ENCODE measurements at places on chromosomes 11 and 22.

DNA sequence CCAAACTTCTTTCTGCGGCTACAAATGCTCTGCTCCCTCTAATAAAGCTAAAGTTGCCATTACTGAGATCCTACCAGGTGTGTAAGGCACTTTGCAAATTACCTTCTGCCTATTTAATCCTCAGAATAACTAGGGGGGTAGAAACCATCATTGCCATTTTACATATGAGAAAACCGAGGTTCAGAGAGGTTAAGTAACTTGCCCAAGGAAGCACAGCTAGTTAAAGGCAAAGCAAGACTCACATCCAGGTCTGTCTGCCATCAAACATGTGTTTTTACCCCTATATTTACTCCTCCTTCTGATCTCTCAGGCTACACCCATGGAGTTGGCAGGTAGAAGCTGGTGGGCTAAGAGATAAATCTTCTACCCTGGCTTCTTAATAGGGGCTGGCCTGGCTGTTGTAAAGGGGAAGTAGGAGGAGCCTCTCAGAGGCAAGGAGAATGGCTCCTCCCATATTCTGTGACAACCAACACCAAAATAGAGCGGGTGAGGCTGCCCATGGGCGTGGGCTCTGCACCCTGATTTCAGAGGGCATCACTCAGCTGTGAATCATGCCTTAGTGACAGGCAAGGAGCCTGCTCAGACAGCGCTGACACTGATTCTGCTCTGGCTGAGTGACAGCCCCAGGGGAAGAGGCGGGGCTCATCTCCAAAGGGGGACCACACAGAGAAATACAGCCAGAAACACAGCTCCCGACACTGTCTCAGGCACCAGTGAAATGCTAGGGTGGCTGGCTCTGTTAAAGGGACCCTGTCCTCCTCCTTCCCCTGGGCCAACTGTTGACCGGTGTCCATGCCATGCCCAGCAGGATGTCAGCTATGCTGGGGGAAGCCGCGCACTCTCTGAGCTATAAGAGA, 106.8 kb downstream of the ABTB2 start:
- peak; percentile 84 for DNase-seq

DNA sequence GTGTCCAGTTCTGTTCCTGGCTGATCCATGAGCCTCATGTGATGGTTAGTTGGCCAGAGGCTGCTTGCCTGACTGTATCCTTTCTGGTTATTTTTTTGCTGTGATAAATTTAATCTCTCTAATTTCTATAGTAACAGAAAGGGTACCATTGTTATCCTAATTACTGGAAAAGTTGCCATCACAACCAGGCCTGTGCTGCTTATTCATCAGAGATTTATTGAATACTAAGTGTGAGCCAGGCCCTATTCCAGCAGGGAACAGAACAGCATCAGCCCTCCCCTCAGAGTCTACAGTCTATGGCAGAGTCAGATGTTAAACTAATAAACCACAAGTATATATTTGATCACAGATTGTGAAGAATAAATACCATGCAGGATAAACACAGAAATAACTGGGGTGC, 86.8 kb downstream of the DEPDC5 start:
- DNase-seq: no peak

DNA sequence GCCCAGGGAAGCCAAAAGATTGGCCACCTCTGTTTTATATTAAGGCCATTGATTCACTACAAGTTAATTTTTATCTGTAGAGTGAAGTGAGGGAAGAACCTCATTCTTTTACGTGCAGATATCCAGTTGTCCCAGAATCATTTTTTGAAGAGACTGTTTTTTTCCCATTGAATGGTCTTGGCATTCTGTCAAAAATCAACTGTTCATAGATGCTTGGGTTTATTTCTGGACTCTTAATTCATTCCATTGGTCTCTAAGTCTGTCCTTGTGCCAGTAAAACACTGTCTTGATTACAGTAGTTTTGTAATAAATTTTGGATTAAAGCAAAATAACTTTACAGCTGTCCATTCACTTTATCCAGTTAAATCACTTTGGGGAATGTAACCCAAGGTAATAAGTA, 26.8 kb downstream of the WBP2NL start:
- no peak for DNase-seq

GRCh38 chr11:1670905-1671371, 26.1 kb upstream of the KRTAP5-6 start:
- no peak for DNase-seq

GRCh38 chr22:45008751-45009605, 827 bp downstream of the PHF21B start:
- no peak for DNase-seq

- no peak for DNase-seq
Observed at GRCh38 chr11:37451903-37452302, 853.9 kb upstream of the RAG2 start.

- DNase-seq: no peak
Observed at GRCh38 chr11:93034031-93034722, 64.7 kb downstream of the MTNR1B start.

- no peak for DNase-seq
Observed at GRCh38 chr11:61908730-61909316, 8.5 kb downstream of the RAB3IL1 start.

DNA sequence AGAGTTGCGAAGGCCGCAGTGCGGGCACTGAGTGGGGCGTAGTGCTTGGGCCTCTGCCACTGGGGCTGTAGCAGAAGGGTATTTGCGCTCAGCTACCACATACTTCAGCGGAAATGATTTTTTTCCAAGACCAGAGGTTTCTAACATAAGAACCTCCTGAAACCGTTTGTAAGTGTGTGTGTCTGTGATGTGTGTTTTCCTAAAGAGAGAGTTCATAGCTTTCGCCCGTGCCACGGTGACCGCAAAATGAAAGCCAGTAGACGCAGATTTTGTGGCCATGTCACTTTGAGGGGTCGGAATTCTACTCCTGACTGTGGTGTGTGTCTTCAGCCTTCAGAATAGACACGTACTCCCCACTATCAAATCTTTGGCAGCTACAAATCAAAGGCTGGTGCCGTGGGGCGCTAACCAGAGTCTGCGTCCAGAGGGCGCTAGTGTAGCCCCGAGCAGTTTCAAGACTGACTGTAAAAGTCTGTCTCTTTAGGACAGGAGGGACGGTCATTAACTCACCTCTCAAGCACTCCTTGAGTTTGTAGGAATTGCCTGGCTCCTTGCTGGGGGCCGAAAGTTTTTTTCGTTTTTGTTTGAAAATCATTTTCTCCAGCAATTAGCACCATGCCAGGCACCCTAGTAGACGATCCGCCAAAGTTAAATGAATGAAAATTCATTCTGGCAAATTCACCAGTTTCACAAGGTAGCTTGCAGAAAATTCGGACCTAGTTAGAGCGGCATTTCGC, 2.5 kb upstream of the CALCA start:
- DNase-seq: peak; percentile 44

DNA sequence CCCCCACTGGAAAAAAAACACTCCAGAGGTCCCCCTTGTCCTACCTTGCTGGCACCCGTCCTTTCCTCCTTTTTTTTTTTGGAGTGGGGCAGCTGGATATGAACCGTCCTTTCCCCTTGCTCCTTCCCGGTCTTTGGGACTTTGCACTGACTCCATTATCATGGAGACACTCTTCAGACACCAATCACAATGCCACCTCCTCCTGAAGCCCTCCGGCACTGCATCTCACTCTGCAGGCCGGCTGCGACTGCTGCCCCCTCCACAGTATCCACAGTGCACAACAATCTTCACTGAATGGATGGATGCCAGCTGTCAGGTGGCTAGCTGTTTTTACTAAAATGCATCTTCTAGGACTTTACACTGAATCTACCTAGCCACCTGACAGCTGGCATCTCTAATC, 12.7 kb upstream of the RGL4 start:
- DNase-seq: no peak

- peak; percentile 40 for DNase-seq
Observed at GRCh38 chr11:119262668-119263351, 54.1 kb downstream of the MCAM start.

- DNase-seq: no peak
Observed at GRCh38 chr22:36926721-36927435, 13.4 kb downstream of the CSF2RB start.

GRCh38 chr11:13054278-13054677, 45.2 kb downstream of the RASSF10 start:
- no peak for DNase-seq

GRCh38 chr22:46303347-46303965, 6.8 kb downstream of the GTSE1 start:
- no peak for DNase-seq

- no peak for DNase-seq
Observed at GRCh38 chr11:95531116-95531515, 258.5 kb downstream of the FAM76B start.

DNA sequence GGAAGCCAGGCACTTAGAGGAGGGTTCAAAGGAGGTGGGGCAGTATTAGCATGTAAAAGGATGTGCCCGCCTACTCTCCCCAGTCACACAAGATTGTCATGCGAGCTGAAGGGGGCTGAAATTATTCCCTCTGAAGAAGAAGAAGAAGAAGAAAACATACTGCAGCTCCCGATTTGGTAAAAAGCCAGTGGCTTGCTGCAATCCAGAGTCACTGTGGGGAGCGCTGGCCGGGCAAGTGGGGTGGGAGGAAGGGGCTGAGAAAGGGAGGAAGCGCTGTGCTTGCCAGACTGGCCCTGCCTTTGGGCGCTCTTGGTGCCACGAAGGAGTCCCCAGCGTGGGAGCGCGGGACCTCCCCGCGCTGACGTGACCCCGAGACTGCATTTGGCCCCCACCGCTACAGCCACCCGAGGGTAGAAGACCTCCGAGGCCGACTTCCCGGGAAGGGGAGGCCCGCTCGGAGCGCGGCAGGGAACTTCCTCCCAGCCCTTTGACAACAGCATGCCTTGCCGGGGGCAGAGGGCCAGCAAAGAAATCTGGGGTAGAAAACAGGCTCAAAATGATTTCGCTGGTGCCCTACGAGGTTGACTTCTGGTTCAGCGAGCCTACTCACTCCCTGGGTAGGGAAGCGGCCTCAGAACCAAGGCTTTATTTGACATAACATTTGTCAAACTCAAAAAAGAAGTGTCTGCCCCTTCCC, 906.3 kb downstream of the DLG2 start:
- no peak for DNase-seq

GRCh38 chr11:62182147-62182891, 7.7 kb upstream of the SCGB1D1 start:
- no peak for DNase-seq

- DNase-seq: no peak
Observed at GRCh38 chr11:85572056-85572455, 55.1 kb downstream of the DLG2 start.

DNA sequence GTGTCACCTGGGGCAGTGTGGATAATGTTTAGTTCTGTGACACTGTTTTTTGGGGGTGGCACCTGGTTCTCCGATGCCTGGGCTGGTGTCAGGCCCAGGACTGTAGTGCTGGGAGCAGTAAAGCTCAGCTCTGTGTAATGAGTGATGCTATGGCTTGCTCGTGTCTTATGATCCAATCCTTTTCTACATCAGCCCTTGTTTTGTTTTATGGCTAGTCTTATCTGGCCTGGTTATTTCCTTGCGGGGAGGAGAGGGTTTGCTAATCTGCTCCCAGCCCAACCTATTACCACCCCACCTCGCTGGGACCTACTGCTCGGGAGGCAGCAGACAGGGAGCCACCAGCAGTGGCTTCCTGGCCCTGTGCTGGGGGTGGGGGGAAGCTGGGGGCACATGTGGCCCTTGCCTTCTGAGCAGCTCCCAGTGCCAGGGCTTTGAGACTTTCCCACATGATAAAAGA, 35.0 kb upstream of the TPBGL start:
- no peak for DNase-seq

- no peak for DNase-seq
Observed at GRCh38 chr11:34348096-34348495, 9.7 kb downstream of the ABTB2 start.

All from CD4-positive, alpha-beta T cell treated with Interleukin-15 for 4 hours (primary cell).